ENCODE measurements at places on chromosomes 3 and 15.

- DNase-seq, result no peak
Observed at GRCh38 chr3:19765954-19766353, 168.1 kb downstream of the EFHB start.

GRCh38 chr3:71523628-71524027 lies 59.9 kb downstream of the FOXP1 start:
- no peak for DNase-seq

DNA sequence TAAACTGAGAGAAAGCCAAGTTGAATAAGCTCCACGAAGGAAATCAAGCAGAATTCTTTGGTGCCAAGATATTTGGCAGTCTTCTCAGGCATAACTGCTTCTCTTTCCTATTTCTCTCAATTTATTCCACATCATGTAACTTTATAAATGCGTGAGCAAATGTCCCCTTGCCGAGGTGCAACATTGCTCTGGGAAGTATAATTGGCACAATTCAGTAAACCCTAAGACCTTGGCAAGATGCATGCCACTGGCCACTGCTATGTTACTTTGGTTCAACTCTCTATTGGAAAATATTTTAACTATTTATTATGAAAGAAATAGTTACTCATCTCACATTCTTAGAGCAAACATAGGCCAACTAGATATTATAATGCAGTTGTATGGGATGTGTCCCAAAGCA lies 170.2 kb downstream of the SUCNR1 start:
- no peak for DNase-seq

DNA sequence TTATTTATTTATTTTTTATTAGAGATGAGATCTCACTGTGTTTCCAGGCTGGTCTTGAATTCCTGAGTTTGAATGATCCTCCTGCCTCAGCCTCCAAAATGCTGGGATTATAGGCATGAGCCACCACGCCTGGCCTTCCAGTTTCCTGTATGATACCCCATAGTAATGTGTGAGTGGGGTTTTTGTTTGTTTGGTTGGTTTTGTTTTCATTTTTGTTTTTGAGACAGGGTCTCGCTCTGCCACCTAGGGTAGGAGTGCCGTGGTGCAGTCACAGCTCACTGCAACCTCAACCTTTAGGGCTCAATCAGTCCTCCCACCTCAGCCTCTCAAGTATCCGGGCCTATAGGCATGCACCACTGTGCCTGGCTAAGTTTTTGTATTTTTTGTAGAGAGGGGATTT lies 30.9 kb downstream of the GOLM2 start:
- DNase-seq, result no peak

- DNase-seq, result no peak
Observed at GRCh38 chr3:172309741-172310427, 138.4 kb downstream of the GHSR start.

GRCh38 chr15:83449250-83449671 lies 2.1 kb downstream of the SH3GL3 start:
- DNase-seq, result no peak

DNA sequence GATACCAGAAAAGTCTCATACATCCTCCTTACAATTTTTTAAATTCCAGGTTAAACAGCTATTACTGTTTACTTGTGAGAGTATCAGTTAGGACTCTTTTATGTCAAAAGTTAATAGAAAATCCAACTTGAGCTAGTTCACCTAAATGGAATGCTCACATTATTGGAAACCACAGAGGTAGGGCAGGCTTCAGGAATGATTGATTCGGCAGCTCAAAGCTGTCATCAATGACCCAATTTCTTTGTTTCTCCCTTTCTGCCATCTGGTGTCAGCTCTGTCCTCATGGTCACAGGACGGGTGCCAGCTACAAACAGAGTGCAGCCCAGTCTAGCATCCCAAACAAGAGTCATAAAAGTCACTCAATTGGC lies 32.2 kb downstream of the CFAP20DC start:
- DNase-seq, result no peak

- DNase-seq, result no peak
Observed at GRCh38 chr3:157398598-157398997, 38.1 kb upstream of the PTX3 start.

GRCh38 chr3:197599089-197599765 lies 43.5 kb upstream of the BDH1 start:
- no peak for DNase-seq

DNA sequence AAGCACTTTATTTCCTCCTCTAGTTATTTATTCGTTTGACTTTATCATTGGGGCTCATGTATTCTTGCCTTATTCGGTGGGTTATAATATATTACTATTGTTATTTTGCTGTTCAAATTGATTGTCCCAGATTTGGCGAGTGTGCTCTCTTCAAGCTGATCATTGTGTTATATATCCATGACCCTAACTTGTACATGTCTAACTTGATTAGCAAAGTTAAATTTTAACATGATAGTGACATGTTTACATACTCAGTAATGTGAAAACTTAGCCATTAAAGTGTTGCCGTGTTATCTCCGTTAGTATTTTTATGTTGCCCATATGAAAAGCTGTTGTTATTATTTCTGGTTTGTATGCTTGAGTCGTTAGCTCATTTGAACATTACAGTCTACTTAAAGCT lies 327.9 kb downstream of the PTPRG start:
- no peak for DNase-seq

DNA sequence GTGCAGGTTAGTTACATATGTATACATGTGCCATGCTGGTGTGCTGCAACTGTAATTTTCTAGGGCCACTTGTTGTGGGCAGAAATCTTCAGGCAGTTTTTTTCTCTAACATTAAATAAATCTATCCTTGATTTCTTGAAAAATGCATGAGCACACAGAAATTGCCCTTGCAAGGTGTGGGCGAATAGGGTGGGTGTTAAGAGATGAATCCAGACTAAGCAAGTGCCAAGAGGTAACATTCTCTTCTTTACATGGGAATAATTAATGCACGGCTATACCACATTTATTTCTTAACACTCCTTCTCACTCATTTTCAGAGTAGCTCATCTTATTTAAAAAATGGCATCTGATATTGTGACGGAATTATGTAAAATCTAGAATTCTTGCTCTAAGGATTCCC lies 719.6 kb downstream of the AGBL1 start:
- DNase-seq, result no peak

- no peak for DNase-seq
Observed at GRCh38 chr3:22593638-22594037, 609.5 kb upstream of the UBE2E2 start.

- peak; percentile 5 for DNase-seq
Observed at GRCh38 chr3:69439643-69440270, 53.9 kb upstream of the FRMD4B start.

DNA sequence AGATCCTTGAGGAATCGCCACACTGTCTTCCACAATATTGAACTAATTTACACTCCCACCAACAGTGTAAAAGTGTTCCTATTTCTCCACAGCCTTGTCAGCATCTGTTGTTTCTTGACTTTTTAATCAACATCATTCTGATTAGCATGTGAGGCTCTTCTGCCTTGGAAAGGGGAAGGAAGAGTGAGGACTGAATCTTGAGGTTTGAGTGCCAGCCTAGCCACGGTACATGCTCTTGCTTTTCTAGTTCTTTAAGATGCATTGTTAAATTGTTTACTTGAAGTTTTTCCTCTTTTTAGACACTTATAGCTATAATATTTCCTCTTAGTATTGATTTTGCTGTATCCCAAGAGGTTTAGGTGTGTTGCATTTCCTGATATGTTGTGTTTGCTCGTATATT lies 596.1 kb downstream of the OTOL1 start:
- DNase-seq, result no peak

DNA sequence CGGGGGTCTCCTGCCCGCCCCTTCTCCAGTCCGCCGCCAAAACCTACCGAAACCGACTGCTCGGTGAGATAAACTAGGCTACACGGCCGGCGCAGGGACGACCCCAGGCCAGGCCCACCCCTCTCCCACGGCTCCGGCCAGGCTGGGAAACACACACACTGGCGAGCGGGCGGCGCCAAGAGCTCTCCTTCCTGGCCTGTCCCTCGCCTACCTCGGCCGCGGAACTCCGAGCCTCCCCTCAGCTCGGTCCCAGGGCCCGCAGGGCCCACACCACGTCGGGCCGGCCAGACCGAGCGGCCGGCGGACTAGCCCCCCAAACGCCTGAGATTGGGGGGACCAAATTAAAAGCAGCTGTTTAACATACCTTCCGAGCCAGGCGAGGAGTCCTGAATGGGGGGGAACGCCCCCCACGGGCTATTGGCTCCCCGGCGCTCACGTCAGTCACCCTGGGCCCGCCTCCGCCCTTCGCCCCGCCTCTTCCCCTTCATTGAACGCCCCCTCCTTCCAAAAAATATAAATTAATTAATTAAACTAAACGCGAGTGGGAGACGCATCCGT lies 4.0 kb upstream of the SIN3A start:
- peak; percentile 16 for DNase-seq

DNA sequence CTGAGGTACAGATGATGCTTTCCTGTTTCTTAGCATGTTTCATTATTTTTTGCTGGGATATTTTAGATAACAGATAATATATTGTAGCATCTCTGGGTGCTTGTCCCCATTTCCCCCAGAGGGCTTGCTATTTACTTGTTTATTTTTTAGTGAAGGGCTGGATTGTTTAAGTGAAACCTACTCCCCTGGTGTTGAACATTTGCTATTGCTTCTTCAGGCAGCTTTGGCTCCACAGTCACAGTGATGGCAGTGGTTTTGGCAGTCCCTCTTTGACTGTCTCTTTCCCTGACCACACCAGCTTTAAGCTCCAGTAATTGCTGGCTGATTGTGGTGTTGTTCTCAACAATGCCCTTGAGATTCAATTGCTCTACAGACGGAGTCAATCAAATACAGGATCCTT lies 128.9 kb downstream of the KLF13 start:
- DNase-seq, result no peak

GRCh38 chr3:157300981-157301663 lies 135.5 kb upstream of the PTX3 start:
- no peak for DNase-seq

GRCh38 chr3:69164296-69164695 lies 41.9 kb upstream of the LMOD3 start:
- no peak for DNase-seq

GRCh38 chr3:713006-713621 lies 379.7 kb upstream of the CNTN6 start:
- no peak for DNase-seq

- no peak for DNase-seq
Observed at GRCh38 chr3:54983266-54984099, 55.6 kb upstream of the LRTM1 start.

GRCh38 chr3:167978486-167978885 lies 117.2 kb downstream of the GOLIM4 start:
- no peak for DNase-seq

DNA sequence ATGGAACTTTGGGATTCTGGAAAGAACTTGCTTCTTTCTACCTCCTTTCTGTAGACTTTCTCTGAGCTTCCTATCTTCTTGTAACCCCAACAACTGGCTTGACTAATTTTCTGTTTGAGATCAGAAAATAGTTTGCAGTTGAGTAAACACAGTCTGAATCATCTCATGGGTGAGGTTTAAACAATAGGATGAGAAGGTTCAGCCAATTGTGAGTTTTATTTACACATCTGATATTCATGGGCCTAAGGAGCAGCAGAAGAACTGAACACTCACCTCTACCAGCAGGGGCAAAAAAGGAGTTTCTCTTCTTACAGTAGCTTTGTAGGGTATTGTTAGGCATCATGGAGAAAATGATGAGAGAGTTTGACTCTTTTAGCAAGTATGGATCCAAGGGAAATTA lies 54.2 kb downstream of the DTWD1 start:
- DNase-seq, result no peak

GRCh38 chr15:56835718-56836171 lies 82.7 kb upstream of the TCF12 start:
- no peak for DNase-seq

DNA sequence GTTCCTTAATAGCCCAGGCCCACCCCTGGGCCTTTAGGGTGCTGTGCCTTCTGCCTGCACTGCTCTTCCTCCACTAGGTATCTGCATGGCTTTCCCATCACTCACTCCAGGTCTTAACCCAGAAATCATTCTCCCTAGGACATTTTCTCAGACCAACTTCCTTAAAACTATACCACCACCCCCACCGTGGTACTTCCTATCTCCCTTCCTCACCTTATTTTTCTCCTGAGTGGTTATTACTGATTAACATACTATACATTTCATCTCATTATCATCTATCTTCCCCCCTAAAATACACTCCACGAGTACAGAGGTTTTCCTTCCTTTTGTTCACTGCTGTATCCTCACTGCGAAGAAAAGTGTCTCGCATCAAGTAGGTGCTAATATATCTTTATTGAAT lies 115.2 kb downstream of the ANO10 start:
- no peak for DNase-seq

DNA sequence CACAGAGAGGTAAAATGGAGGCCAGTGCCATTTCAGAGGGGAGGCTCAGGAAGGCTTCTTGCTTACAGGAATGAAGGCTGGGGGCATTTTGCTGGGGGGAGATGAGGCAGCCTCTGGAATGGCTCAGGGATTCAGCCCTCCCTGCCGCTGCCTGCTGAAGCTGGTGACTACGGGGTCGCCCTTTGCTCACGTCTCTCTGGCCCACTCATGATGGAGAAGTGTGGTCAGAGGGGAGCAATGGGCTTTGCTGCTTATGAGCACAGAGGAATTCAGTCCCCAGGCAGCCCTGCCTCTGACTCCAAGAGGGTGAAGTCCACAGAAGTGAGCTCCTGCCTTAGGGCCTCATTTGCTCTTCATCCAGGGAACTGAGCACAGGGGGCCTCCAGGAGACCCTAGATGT lies 39.9 kb downstream of the MESD start:
- no peak for DNase-seq

GRCh38 chr3:171323938-171324536 lies 136.2 kb downstream of the TNIK start:
- DNase-seq, result peak; percentile 71

All from DMS 273 treated with DMSO at 0.1 percent for 48 hours (cell line).